SJCRH30 (cell line): ENCODE measurements at places on chromosomes 3 and 15. TPM values are rescaled to one million over a fixed set of nuclear protein-coding genes. Genes with fewer than 3 reads are reported as not detected.

- no peak for DNase-seq
These were observed 2.9 kb downstream of the FOXL2 start for GRCh38 chr3:138943724-138944653.

GRCh38 chr3:186902154-186902553, 28.2 kb upstream of the ST6GAL1 start:
- no peak for DNase-seq

FAM81A gene
- total RNA-seq = 27.3 and 32.2 TPM in 2 replicates

DNA sequence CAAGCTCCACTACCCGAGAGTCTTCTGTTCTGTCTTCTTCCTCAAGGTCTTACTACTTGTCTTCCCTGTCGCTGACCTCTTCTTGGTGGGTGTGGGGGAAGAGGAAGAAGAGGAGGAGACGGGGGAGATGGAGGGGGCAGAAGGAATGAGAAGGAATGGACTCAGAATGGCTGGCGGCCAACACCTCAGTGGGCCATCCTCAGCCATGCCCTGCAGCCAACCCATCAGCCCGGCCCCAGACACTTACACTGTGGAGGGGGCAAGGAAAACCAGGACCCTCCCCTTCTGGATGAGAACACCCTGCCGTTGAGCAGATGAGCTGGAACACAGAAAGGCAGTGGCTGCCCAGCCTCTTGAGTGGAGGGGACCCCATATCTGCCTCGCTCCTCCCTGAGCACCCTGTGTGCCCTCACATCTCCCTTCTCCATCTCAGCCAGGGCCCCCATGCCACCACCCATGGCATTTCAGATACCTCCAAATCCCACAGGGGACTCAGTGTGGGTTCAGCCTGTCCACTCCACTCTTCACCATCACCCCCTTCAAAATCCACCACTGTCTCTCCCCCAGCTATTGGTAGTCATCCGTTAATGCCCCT, 45.5 kb upstream of the PRR23E start:
- DNase-seq = no peak

GRCh38 chr3:29919571-29919970, 638.7 kb downstream of the RBMS3 start:
- peak; percentile 58 for DNase-seq

DNA sequence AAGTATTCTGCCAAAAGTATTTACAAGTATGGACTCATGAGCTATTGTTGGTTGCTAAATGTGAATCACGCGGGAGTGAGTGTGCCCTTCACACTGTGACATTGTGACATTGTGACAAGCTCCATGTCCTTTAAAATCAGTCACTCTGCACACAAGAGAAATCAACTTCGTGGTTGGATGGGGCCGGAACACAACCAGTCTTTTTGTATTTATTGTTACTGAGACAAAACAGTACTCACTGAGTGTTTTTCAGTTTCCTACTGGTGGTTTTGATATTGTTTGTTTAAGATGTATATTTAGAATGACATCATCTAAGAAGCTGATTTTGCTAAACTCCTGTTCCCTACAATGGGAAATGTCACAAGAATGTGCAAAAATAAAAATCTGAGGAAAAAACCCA, 30.3 kb downstream of the SYNM start:
- no peak for DNase-seq

TCF12 gene
- 162 and 173 TPM in 2 replicates for total RNA-seq

GOLGA6A gene
- total RNA-seq = not detected in 2 replicates

DLEC1 gene
- total RNA-seq = not detected in 2 replicates

GRCh38 chr3:25581823-25582222, 82.9 kb downstream of the TOP2B start:
- DNase-seq = no peak

PODXL2 gene
- 10.7 and 10.9 TPM in 2 replicates for total RNA-seq

GRCh38 chr3:9139366-9139765, 110.1 kb downstream of the SRGAP3 start:
- no peak for DNase-seq
